Jurkat, Clone E6-1 (cell line): ENCODE measurements at places on chromosomes 6 and 20.

- no peak for DNase-seq
Measured at GRCh38 chr6:156557251-156557910, 219.8 kb upstream of the ARID1B start.

DNA sequence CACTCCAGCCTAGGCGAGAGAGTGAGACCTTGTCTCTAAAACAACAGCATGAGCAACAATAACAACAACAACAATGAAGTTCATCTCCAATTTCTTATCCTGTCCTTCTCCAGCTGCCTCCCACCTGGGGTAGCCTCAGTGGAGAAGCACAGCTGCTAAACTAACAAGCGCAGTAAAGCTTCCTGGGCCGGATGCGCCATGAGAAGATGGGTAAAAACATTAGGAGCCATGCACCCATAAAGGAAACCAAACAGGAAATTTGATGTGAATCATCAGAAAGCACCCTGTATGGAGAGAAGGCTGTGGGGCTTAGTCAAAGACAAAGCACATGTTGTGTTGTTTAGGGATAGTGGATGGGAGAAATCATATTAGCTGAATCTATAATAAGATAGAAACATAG, 61.1 kb upstream of the CCN6 start:
- peak; percentile 75 for DNase-seq

GRCh38 chr6:18241208-18242038, 22.9 kb downstream of the DEK start:
- DNase-seq, result peak; percentile 46

DNA sequence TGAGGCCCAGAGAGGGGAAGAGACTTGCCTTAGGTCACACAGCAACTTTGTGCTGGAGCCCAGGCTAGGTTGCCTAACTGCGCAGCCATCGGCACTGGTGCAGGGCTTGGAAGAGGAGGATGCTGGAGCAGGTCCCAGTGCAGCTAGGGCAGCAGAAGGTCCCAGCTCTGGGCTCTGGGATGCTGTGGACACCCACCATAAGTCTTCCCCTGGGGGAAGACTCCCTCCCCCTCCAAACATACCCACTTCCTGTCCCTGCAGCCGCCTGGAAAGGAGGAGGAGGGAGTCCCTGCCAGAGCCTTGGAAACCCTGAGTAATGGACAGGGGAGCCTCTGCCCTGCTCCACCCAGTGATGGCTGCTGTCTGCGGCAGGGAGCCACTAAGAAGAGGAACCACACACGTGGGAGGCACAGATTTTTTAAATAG, 93.6 kb downstream of the NCR2 start:
- DNase-seq, result no peak

- DNase-seq, result peak; percentile 83
Measured at GRCh38 chr6:47309291-47310130, at the start of gene TNFRSF21. TNFRSF21 (minus strand) TSS chr6:47309905; CDS start chr6:47309511, 394 bp downstream.

DNA sequence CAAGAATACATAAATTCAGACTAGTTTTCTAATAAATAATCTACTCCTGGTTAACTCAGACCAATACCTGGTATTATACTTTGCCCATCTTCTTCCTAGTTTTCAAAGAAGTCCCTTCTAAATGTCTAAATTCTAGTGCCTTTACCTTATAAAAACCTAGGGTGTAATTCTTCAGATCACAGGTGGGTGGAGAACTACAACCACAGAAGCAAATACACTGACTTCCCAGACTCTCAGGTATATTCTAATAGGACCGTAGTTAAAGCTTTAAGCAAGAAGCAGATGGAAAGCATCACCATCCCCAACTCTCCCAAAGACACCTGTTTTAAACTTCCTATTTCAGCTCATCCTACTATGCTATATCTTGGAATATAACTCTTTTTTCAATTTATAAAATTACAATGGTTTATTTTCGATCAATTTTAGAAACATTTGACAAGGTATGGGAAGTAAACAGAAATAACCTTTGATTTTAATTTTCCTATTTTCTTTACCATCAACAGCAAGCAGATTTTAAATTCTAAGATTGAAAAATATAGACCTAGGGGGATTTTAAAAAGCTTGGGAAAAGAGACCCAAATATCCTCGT, 15.8 kb downstream of the MAN1A1 start:
- no peak for DNase-seq

- DNase-seq, result no peak
Measured at GRCh38 chr6:33330736-33331135, 13.2 kb upstream of the ZBTB22 start.

DNA sequence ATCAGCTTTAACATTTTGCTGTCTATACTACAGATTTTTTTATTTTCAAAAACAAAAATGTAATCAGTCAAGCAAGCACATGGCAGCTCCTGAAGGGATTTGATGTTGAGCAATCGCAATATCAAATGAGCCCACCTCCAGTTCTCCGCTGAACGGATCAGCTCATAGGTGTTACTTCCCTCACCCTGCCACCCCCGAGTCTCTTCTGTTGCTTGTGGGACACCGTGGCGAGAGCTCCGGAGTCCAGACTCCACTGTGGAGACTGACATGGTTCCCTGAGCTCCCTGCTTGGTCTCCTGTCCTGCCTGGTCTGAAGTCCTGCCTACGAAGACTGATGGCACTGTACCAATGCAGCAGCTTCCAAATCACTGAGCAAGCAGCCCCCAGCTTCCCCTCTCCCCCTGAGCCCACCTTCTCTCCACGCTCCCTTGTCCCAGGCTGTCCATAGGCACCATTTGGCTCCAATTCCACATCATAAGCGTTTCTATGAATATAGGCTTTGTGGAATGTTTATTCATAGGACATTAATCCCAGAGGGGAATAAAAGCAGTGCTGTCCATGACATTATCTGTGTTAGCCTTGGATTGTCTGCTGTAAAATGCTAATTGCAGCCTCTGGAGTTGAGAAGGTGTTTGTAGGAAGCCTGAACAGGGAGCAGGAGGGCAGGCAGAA, 162.2 kb downstream of the LY86 start:
- DNase-seq, result no peak
